ENCODE measurements at places on chromosomes 5 and 9.
A peak's percentile ranks its signal among the peaks of the same experiment; 100 is the strongest.

DNA sequence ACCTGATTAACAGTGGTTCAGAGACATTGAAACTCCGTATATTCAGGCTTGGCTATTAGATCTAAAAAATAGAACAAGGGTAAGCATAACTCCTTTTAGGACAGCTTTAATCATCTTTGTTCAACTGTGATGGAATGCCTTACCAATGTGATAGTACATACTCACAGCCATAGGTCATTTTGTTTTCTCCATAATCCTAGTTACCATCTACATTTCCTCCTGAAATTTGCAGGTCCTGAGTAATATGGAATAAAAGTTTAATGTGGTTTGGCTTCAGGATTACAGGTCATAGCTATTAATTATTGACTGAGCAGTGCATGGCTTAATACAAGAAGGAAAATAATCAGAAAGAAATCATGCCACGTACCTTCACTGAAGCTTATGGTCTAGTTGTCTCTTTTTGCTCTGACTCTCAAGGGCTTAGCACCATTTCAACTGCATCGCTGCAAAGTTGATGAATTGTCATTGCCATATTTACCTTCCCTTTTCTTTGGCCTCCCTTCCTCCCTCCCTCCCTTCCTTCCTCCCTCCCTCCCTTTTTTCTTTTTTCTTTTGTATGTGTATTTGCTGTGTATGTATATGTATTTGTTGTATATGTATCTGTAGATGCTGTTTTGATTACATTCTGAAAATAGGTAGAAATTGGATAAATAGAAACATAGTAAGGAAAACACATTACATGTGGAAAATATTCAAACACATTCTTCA lies 250.9 kb upstream of the ZNF608 start:
- DNase-seq, result no peak

DNA sequence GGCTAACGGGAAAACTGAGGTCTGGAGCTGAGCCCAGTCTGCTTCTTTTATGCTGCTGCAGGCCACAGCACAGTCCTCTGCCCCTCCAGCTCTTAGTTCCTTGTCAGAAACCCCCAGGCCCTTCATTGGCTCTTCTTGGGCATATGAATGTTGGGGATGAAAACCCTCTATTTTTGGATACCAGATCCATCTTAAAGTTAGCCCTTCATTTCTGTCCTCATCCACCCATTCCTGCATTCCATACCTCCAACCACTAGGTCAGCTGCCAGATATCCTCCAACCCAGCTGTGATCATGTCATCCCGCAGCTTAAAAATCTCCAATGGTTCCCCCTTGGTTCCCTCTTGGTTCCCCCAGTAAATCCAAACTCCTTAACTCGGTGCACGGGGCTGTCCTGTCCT lies 1.8 kb upstream of the SLC25A51 start:
- DNase-seq, result no peak

DNA sequence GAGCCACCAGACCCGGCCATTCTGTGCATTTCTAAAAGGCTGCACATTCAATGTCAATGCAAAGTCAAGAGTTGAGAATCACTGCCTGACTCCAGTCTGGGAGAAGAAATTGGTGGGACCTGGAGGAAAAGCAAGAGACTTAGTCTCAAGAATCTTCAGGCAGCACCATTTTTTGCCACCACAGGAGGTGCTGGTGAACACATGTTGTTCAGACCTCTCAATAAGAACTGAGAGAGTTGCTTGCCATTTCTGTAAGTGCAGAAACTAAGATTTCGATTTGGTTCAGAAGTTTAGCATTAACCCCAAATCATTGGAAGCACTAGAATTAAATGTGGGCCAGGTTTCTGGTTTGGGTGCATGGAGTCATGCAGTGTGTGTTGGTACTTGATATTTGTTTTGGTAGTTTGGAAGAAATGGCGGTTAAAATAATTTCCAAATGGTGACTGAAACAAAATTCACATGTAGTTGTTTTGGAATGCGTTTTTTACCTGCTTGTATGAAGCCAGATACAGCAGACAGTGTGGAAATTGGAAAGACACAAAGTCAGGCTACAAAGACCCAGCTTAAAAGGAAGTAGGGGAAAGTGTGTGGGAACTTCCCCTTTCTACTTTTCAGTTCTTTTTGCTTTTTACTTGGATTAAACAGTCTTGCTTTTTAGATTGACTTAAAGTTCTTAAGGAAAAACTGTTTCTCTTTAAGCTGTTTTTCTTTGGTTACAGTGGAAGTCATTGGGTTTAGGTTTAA lies 20.4 kb downstream of the PDE8B start:
- DNase-seq, result no peak

DNA sequence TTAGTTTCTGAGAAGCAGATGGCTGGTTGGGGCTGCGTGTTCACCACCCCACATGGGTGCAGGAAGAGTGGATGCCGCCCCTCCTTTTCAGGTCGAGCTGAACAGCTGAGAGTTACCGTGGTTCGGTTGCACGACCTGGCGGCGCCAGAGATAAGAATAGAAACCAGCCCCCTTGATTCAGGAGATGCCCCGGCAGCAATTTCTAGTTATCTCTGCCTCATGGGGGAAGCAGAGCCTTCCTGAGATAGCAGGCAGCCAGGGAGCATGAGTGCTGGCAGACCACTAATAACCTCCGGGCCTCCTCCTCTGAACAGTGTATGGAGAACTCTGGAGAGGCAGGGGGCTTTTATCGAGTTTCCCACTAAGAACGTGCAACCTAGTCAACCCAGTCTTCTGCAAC lies 177.8 kb downstream of the NSG2 start:
- DNase-seq, result no peak

DNA sequence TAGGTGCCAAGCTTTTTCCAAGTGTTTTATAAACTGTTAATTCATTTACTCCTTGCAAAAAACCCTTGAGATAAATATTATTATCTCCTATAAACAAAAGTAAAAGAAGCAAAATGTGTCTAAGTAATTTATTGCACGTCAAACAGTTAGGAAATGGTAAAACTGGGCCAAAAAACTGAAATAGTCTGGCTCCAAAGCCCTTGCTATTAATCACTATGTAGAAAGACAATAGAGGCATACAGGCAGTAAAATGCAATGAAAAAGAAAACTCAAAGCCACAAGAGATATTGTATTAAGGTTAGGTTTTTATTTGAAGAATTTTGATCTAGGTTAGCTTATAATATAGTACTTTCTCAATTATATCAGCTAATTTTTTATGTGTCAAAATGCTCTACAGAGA lies 457.7 kb downstream of the ANXA1 start:
- no peak for DNase-seq

DNA sequence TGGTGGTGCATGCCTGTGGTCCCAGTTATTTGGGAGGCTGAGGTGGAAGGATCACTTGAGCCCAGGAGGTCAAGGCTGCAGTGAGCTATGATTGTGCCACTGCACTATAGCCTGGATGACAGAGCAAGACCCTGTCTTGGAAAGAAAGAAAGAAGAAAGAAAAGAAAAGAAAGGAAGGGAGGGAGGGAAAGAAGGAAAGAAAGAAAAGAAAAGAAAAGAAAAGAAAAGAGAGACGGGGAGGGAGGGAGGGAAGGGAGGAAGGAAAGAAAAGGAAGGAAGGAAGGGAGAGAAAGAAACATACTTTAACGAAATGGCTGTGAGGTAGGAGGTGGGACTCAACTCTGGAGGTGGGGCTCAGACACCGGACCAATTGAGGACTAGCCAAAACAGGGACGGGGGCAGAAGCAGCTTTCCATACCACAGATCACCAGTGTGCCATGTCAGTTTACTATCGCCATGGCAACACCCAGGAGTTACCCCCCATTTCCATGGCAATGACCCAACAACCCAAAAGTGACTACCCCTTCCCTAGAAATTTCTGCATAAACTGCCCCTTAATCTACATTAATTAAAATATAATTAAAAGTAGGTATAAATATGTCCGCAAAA lies 21.3 kb downstream of the PTGES start:
- no peak for DNase-seq

DNA sequence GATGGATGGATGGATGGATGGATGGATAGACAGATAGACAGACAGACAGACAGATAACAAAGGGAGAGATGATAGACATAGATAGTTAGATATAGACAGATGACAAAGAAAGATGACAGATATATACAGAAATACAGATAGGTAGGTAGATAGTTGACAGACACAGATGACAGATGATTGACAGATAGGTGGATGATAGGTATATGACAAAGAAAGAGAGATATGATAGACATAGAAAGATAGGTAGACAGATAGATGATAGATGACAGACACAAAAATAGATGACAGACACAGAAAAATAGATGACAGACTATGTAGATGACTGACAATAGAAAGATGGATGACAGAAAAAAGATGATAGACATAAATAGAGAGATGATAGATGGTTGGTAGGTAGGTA lies 200.0 kb upstream of the TAS2R1 start:
- DNase-seq, result no peak

- peak; percentile 33 for DNase-seq
Measured at GRCh38 chr5:17132444-17133083, 84.9 kb upstream of the BASP1 start.

GRCh38 chr9:120413121-120414048 lies 166.6 kb downstream of the CDK5RAP2 start:
- no peak for DNase-seq

DNA sequence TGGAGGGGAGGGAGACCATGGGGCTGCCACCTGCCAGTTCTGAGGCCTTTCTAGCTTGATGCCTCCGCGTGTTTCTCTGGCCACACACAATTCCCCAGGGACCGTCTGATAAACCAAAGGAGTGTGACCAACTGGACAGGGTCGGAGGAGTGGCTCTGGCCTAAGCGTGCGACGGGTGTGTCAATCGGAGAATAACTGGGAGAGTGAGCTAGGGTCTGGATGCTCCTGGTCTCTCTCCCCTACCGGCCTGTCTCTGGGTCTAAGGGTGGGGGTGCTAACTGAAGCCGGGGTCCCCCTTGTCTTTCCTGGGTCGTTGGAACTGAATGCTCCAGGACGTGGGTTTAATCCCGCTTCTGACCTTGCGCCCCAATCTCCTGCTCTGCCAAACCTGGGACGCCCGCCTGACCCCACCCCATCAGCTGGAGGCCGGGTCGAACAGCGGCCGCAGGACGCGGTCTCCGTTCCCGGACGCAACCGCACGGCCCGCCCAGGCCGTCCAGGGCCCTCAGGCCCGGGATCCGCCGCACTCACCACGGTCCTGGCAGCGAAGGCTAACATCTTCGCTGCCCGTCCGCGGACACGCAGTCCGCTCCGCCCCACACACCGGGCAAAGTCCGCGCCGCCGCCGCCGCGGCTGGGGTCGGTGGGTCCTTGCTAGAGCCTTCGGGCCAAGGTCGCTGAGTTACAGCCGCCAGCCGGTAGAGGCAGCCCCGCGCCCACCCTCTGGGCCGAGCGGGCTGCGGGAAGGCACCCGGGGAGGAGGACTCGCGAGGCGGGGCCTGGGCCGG lies 447 bp downstream of the CRAT start:
- DNase-seq, result no peak

- no peak for DNase-seq
Measured at GRCh38 chr5:65563777-65564176, 681 bp downstream of the PPWD1 start.

GRCh38 chr9:7912037-7912535 lies 112.5 kb upstream of the DMAC1 start:
- DNase-seq, result no peak

DNA sequence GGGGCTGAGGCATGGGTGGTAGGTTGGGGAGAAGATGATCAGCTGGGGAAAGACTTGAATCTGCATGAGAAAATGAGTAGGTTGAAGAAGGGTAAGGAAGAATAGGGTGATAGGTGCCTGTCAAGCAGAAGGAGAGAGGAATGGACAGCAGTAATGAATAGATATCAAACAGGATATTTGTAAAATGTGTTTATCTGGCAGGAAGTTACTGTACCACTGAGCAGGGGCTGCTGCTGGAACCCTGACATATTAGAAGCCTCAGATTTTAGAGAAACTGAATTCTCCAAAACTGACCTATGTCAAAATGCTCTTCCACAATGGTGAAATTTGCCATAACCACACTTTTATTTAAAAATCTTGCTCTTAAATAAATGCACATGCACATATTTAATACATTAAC lies 41.0 kb downstream of the CCDC192 start:
- no peak for DNase-seq

DNA sequence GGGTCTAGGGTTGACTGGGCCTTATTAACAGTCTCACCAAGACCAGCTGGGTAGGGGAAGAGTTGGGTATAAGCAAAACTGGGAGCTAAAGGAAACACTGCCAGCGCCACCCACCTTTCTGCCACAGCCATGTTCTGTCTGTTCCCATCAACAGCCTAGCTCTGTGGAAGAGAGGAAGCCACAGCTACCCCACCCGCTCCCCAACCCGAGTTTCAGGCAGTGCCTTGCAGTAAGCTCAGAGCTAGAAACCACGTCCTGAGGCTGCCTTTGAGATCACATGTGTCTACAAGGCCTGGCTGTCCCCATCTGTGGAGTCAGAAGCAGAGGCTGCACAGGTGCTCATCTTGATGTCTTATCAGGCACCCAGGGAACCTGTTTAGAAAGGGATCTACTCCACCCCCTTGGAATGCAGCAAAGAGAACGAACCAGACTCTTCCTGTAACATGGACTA lies 15.3 kb downstream of the HNRNPH1 start:
- DNase-seq, result no peak

- no peak for DNase-seq
Measured at GRCh38 chr9:74639112-74639511, 142.0 kb downstream of the RORB start.

- DNase-seq, result peak; percentile 85
Measured at GRCh38 chr5:14250084-14250695, 107.0 kb downstream of the TRIO start.

GRCh38 chr5:145629047-145629446 lies 206.1 kb downstream of the PRELID2 start:
- DNase-seq, result no peak

- no peak for DNase-seq
Measured at GRCh38 chr5:179126506-179126991, 66.4 kb downstream of the ZNF354C start.

DNA sequence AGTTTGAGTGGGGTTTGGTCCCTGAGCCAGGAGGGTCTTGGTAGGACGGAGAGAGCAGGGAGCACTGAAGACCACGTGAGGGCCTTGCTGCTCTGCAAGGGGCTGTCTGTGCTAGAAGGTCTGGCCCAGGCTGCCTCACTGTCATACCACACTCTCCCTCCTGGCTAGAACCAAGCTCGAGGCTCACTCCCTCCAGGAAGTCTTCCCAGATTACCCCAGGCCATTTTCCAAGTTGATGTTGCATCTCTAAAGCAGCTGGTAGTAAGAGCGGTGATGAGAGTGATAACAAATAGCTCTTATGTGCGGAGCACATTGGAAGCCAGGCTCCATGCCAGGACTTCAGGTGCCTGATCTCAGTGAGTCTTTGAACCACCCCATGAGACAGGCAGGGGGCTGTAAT lies 6.6 kb downstream of the MYMK start:
- no peak for DNase-seq

DNA sequence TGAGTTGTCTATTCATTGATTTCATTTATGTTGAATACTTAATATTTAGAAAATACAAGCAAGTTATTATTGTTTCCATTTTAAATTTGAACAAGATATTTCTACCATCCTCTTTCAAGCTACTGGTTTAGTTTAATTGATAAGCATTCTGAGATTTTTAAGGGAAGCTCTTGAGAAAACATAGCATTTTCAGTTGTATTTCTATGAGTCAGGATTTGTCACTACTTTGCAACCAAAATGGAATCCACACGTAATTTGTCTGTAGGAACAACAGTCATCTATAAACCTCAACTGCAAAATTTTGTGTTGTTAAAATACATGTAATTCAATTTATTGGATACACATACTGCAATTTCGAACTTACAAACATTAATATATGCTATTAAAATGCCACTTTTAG lies 74.0 kb downstream of the PRR16 start:
- DNase-seq, result no peak
